NCI-H187 (cell line): ENCODE measurements at places on chromosomes 1 and 21.

- no peak for DNase-seq
These were observed 18.7 kb downstream of the C1orf198 start for GRCh38 chr1:230849451-230850224.

GRCh38 chr1:79448426-79448825 is 441.9 kb upstream of the ADGRL4 start:
- no peak for DNase-seq

GRCh38 chr1:36055706-36056105 is 28.2 kb upstream of the TEKT2 start:
- DNase-seq, result no peak

- DNase-seq, result no peak
These were observed 239.8 kb upstream of the RAB4A start for GRCh38 chr1:229031061-229031460.

DNA sequence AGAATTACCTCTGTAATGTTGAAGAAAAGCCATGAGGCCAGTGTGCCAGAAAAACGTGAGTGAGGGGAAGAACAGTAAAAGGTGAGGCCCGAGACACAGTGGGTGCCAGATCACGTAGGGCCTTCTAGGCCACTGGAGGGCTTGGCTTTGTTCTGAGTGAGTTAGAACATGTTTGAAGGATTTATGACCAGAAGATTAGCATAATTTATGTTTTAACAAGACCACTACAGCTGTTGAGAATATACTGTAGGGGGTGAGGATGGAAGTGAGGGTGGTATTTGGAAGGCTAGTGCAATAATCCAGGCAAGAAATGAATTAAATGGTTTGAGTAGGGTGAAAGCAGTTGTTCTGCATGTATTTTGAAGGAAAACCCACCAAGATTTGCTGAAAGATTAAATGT is 56.3 kb downstream of the LRRC8C start:
- no peak for DNase-seq

DNA sequence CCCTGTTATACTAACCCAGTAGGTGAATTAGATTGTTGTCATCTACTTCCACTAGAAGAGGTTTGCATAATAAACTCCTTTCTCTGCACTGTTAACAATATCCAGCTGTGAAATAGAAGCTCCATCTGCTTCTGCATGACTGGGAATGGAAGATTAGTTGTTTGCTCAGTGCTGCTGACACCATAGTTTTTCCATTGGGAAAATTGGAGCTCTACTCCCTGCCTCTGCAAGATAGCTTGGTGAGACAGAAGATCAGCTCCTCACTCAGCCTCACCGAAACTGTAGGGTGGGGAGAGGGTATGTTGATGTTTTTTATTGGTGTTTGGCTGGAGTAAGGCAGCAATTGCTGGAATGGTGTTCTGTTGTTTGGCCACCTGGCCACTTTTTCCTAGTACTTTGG is 331.6 kb upstream of the ADAMTS5 start:
- DNase-seq, result no peak

GRCh38 chr1:9169601-9170137 is 40.8 kb upstream of the GPR157 start:
- no peak for DNase-seq

GRCh38 chr21:29947119-29947518 is 7.3 kb upstream of the GRIK1 start:
- DNase-seq, result no peak

GRCh38 chr1:21414015-21414414 is 25.9 kb upstream of the NBPF3 start:
- DNase-seq, result no peak

DNA sequence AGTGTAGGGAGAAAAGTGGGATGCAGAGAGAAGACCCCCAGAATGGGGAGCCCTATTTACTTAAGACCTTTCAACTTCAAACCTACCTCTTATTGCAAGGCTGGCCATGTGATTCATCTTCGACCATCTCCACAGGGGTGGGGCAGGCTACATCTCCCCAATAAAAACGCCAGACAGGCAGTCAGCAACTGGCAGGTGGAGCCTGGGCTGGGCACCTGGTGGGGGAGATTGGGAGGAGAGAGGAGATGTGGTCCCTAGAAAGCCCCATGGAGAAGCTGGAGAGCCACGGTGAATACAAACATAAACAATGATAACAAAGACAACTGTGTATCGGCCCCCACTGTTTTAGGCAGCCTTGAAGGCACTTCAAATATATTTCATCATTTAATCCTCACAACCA is 336.7 kb upstream of the PROX1 start:
- DNase-seq, result no peak
